Activated CD4-positive, alpha-beta memory T cell treated with anti-CD3 and anti-CD28 coated beads for 36 hours (primary cell): ENCODE measurements at places on chromosomes 4 and X.

DNA sequence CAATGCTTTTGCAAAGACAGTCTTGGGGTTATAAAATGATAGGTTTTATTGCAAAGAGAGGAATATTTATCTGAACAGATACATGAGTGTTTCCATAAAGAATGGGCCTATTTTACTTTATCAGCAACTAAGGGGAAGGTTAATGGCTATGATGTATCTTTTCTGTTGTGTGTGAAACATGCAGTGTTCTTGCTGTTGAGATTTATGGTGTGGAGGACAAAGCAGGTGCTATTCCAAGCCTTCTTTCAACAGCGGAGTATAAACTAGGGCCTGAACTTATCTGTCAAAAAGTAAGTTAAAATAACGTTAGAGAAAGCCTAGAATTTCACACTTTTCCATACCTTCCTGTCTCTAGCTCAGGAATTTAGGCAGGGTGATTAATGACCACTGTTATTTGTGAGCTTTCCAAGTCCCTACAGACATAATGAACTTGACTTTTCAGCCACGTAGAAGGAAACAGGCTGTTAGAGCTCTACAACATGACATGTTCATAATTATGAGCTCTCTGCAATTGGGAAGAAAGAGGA, 411.4 kb downstream of the IL1RAPL1 start:
- no peak for DNase-seq

- DNase-seq = no peak
These were observed 710.6 kb upstream of the HS3ST1 start for GRCh38 chr4:12139296-12139695.

DNA sequence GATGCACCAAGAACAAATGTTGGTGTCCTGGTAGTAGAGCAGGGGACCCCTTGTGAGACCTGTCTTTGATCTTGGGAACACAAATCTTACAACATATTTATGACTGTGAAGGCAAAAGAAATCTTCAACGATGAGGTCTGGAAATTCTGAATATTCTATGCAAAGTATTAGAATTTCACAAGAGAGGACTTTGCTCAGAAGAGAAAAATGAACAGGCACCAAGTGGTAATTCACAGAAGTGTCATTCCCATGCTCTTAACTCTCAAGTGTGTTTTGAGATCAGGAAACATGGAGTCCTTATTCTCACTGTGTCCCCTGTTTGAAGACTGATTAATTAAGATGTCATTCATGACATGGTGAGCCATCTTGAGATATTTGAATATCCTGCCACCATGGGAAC, 52.5 kb downstream of the COQ2 start:
- DNase-seq = no peak

DNA sequence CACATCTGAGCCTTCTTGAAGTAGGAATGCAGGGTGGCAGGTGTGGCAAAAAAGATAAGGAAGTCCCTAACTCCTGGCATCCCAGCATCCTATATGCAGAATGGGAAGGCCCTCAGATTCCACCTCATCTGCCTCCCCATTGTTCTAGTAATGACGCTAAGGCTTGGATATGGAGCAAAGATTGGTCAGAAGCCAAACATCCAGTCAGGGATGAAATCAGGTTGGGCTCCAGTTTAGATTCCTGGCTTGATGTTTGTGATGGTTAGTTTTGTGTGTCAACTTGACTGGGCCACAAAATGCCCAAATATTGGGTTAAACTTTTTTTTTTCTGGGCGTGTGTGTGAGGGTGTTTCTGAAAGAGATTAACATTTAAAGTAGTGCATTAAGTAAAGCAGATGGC, 39.6 kb upstream of the MAGEA4 start:
- no peak for DNase-seq

- no peak for DNase-seq
These were observed 108.7 kb downstream of the IQCM start for GRCh38 chr4:149706942-149707341.

DNA sequence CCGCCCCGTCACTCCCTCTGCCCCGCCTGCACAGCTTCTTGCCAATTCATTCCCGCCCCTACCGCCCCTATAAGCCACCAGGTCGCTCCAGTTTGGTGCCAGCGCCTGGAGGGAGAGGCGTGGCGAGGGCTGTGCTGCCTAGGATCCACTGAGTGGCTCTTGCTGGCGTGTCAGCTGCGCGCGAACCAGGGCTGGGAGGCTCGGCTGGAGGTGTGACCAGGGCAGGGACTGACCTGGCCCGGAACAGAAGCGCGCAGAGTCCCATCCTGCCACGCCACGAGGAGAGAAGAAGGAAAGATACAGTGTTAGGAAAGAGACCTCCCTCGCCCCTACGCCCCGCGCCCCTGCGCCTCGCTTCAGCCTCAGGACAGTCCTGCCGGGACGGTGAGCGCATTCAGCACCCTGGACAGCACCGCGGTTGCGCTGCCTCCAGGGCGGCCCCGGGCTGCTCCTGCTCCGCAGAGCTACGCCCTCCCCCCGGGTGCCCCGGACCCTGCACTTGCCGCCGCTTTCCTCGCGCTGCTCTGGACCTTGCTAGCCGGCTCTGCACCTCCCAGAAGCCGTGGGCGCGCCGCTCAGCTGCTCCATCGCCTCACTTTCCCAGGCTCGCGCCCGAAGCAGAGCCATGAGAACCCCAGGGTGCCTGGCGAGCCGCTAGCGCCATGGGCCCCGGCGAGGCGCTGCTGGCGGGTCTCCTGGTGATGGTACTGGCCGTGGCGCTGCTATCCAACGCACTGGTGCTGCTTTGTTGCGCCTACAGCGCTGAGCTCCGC, at the start of gene GPR78:
TSS of gene GPR78 (plus strand) at position 72 of the 773 bp plus-strand sequence. CDS start at position 663, 591 bp downstream.
- peak; percentile 57 for DNase-seq

DNA sequence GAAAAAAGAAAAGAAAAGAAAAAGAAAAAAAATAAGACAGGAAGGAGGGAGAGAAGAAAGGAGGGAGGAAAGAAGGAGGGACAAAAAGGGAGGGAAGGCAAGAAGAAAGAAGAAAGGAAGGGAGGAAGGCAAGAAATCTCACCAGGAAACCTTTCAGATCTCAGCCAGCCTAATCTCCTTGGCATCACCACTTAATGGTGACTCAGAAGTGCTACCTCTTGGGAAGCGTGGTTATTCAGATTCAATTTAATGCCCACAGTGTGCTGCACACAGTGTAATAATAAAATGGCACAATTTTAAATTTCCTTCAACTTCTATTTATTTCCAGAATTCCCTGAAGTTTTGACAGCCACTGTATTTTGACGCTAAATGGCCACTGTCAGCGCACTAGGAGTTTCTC, 50.3 kb downstream of the DKK2 start:
- no peak for DNase-seq
